H7 (cell line): ENCODE measurements at places on chromosomes 2 and 18. TPM values are rescaled to one million over a fixed set of nuclear protein-coding genes. Genes with fewer than 3 reads are reported as not detected.

DNA sequence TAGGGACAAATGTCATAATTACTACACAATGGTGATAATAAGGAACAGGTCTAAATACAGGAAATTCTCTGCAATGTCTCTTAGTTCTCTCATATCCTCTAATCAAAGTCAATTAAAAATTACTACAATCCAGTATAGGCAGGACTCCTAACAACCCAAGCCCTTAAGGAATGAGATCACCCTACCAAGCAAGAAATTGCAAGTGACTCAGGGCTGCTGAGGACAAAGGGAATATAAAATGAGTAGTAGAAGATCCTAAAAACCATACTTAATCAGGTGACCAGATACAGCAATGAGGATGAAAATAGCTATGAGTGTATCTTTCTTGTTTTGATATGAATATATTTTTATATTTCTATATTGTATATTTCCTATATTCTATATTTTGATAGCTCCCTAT is 250.0 kb upstream of the DCC start:
- DNase-seq = no peak

STAT4 gene
- 0.41 and 1.5 TPM in 2 replicates for total RNA-seq

GRCh38 chr18:34085140-34085739 is 139.5 kb downstream of the NOL4 start:
- DNase-seq = no peak

CHRND gene
- total RNA-seq = not detected in 2 replicates

DNA sequence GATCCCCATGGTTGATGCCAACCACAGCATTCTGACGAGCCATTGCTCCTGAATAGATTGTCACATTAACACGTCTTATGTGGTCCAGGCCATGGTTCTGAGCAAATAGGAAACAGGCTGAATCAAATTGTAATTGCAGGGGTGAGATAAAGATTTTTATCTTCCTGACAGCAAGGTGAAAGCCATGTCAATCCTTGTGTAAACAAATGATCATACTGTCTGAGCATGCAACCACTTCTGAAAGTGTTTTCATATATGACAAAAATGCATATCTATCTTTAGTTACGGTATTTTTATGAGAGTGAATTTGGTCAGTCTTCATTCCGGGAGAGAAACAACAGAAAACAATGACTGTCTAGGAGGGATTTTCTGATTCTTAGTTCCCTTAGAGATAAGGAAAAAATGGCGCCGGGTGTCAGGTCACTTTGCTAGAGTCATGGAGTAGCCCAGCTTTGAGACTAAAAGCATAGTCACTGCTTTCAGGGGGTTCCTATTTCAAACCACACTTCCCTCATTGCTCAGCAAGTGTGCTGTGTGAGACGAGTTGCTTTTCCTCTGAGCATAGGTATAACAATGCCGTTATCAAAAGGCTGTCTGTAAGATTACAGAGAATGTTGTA is 958.9 kb downstream of the DCDC2C start:
- DNase-seq = no peak

DNA sequence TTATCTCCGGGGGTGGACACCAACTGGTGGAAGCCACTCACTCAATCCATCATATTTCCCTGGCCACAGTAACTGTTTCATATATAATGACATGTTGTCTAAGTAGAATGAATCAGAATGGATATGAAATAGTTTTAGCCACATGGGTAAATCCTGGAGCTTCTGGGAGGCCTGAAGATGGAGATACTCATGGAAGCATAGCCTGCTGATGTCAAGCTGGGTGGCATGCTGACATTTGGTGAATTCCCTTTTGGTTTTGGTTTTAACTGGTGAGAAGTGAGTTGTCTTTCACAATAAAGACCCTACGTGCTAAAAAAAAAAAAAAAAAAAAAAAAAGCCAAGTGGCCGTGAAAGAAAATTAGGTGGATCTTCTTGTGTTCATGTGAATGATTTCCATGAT is 105.3 kb upstream of the ITGA6 start:
- DNase-seq = no peak

VIL1 gene
- total RNA-seq = 0.07 and 3.0 TPM in 2 replicates

CGREF1 gene
- 1.0 and 1.6 TPM in 2 replicates for total RNA-seq

DNA sequence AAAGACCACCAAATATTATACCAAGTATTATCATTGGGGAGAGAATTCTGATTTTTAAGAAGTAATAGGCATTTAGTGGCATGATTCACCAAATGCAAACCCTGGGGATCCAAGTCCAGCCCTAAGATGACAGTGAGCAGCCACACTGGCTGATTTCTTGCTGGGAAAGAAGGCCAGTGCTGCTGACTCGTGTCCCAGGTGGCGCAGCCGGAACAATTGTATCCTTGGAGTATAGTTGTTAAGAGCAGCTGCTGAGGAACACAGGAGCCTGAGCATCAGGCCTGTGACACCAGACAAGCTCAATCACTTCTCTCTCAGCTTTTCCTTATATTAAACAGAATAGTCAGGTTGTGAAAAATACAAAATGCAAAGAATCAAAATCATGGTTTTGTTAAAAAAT is 48.4 kb downstream of the LRP1B start:
- no peak for DNase-seq

SYT4 gene
- 0.11 and 1.3 TPM in 2 replicates for total RNA-seq

GRCh38 chr2:236546561-236547002 is 23.0 kb upstream of the ACKR3 start:
- DNase-seq = no peak

ME2 gene
- 86.0 and 113 TPM in 2 replicates for total RNA-seq

RFX8 gene
- 0.18 TPM in 1 of 2 replicates, not detected in the other for total RNA-seq

GRCh38 chr18:55401638-55402191 is 186.3 kb downstream of the TCF4 start:
- DNase-seq = no peak

DNA sequence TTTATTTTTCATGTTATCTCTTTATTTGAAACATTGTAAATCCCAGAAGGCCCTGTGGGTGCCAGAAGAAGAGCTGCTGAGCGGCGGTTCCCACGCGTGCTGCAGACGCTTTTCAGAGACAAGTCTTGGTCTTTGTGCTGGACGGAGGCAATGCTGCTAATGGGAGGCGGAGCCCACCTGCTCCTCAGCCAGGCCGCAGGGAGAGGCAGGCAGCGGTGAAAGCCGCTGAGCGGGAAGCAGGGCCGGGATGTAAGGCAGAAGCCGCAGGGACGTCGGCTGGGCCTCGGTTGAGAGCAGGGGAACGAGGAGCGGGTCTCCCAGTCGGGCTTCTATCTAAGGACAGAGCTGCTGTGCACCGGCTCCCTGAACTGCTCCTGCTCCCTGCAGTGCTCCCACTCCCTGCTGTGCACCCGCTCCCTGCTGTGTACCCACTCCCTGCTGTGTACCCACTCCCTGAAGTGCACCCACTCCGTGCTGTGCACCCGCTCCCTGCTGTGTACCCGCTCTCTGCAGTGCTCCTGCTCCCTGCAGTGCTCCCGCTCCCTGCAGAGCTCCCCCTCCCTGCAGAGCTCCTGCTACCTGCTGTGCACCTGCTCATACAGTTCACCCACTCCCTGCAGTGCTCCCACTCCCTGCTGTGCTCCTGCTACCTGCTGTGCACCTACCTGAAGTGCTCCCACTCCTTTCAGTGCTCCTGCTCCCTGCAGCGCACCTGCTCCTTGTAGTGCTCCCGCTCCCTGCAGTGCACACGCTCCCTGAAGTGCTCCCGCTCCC is 16.4 kb downstream of the TMEM18 start:
- DNase-seq = peak; percentile 91

GRCh38 chr18:79847606-79848293 is 50.0 kb downstream of the KCNG2 start:
- peak; percentile 40 for DNase-seq

DNA sequence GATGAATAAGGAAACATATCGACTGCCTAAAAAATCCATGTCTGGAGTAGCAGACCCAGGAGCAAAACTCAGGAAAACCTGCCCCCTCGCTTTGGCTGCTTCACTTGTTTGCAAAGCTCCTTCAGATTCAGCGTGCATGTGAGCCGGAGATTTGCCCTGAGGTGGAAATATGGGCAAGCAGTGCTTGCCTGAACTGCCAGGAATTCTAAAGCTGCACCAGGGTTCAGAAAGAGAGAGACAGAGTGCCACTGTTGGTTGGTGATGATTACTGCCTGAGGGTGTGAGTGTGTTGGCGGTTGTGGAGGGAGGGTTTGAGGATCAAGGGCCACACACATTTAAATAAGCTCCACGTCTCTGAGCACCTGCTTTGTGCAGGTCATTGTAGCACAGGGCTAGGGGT is 139.6 kb upstream of the RGPD4 start:
- no peak for DNase-seq

- no peak for DNase-seq
These were observed 157.4 kb downstream of the TAF4B start for GRCh38 chr18:26383454-26384270.

DNA sequence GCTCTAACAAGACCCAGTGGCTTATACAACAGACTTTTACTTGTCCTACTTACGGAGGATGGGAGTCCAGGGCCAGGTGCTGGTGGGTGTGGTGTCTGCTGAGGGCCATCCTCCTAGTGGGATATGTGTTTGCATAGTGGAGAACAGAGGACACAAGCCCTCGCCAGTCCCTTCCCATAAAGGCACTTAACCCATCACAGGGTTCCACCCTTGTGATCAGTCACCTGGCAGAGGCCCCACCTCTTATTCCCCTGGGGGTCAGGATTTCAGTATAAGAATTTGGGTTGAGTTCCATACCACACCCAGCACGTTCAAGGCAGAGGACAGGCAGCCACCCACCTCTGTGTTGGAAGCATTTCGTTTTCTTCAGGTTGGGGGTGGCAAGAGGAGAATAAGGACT is 259.0 kb downstream of the AGAP1 start:
- DNase-seq = no peak

DNA sequence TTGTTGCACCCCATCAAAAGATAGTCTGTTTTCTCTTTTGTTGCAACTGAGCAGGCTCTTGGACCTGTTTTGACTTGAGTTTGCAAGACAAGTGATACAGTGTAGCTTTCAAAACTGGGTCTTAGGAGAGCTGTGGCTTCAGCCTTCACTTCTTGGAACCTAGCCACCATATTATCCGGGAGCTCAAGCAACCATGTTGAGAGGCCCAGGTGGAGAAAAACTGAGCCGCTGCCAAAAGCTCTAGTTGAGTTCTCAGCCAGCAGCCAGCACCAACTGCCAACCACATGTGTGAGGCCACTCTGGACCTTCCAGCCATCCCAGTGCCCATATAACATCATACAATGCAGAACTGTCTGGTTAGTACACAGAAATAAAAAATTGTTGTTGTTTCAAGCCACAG is 5.4 kb downstream of the CACNB4 start:
- DNase-seq = no peak

GRCh38 chr18:69659142-69659651 is 258.5 kb downstream of the DOK6 start:
- DNase-seq = no peak

TDRD15 gene
- not detected in 2 replicates for total RNA-seq

ST6GAL2 gene
- 13.1 and 14.3 TPM in 2 replicates for total RNA-seq
